Keratinocyte (primary cell): ENCODE measurements at places on chromosomes 2 and 18. TPM values are rescaled to one million over a fixed set of nuclear protein-coding genes. Genes with fewer than 3 reads are reported as not detected.

- DNase-seq: no peak
Observed at GRCh38 chr18:32958746-32959145, 185.9 kb upstream of the KLHL14 start.

The WDSUB1 gene
- 2.7 to 4.0 TPM (median 3.1 TPM) in 3 replicates for polyA plus RNA-seq

The SLC11A1 gene
- 0.46 to 1.2 TPM (median 0.70 TPM) in 3 replicates for polyA plus RNA-seq

DNA sequence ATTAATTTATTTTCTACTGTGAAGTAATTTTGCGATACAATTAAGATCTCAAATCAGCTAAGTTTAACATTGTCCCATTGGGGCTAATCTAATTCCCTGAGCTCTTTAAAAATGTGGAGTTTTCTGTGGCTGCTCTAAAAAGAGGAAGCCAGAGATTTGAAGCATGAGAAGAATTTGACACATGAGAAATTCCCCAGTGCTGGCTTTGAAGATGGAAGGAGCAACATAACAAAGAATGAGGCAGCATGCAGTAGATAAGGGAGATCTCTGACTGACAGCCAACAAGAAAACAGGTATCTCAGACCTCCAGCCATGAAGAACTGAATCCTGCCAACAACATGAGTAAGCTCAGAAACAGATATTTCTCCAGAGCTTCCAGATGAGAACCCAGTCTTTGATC lies 308.4 kb downstream of the ZNF804A start:
- DNase-seq: no peak

DNA sequence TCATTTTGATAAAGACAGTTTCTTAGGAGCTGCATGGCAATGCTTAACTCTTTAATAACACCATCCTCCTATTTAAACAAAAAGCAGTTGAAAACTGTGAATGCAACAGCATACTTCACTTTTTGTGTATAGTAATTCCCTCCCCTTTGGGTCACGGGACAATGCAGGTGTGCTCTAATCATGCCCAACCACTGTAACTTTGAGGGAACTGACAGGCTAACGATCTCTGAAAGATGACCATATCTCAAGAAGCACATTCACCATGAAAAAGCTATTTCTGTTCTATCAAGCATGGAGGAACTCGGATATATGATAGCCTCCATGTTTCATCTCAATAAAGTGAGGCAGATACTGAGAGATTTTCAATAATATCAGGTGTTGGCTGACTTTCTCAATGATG lies 81.1 kb upstream of the CD226 start:
- DNase-seq: no peak

DNA sequence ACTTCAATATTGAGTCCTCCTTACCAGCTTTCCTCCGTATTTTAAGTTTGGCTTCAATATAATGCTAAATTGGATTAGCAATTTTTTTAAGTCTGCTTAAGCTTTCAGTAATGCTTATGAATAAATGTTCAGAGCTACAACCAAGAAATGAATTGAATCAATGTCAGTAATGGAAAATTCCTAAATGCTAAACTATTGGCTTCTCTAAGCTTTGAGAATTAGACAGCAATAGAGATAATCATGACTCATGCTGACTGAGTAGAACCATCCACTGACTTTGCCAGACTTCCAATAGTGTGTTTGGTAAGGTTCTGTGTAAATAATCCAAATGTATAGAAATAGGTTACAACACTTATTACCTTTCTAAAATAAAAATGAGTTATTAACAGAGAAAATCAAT lies 8.9 kb upstream of the PDE1A start:
- DNase-seq: no peak

The BIN1 gene
- polyA plus RNA-seq: 4.2 to 6.5 TPM (median 5.4 TPM) in 3 replicates

- no peak for DNase-seq
Observed at GRCh38 chr18:74342416-74343043, 26.9 kb downstream of the C18orf63 start.

The C2orf74 gene
- polyA plus RNA-seq: 14.1 to 24.3 TPM (median 20.9 TPM) in 3 replicates

The TUBA3E gene
- polyA plus RNA-seq: not detected in 3 replicates

The FABP1 gene
- polyA plus RNA-seq: not detected in 3 replicates

DNA sequence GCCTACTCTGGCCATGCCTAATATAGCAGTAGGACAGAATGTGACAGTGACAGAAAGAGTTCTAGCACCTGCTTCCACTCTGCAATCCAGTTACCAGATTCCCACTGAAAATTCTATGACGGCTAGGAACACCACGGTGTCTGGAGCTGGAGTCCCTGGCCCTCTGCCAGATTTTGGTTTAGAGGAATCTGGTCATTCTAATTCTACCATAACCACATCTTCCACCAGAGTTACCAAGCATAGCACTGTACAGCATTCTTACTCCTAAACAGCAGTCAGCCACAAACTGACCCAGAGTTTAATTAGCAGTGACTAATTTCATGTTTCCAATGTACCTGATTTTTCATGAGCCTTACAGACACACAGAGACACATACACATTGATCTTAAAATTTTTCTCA lies 45.2 kb upstream of the TTR start:
- DNase-seq: no peak

The MYL1 gene
- not detected in 3 replicates for polyA plus RNA-seq
